ENCODE measurements at places on chromosomes 11 and 22.
A peak's percentile ranks its signal among the peaks of the same experiment; 100 is the strongest.

DNA sequence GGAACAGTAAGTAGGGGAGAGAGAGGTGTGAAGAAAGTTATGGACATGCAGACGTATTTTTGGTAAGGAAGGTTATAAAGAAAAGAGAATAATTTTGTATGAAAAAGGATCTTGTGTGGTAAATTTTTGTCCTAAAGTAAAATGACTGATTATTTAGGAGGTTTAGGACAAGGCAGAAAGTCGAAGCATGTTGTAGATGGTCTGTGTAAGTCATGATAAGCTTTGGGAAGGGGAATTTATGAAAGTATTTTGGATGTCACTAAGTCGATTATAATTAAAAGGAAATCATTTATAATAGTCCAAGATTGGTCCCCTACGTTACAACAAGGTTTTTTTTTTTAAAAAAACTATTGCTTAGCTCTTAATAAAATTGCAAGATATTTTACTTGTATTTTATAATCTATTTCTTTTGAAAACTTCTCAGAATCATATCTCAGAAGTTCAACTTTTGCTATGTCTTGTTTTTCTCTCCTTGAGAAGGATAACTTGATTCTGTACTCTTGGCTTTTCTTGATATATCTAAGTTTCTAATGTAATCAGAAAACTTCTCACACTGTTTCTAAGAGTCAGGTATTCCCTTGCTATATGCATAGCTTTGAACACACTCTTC is 10.9 kb upstream of the CABP2 start:
- DNase-seq, result no peak

GRCh38 chr11:97938789-97939188 is 1082.0 kb upstream of the CNTN5 start:
- no peak for DNase-seq

- DNase-seq, result no peak
Measured at GRCh38 chr11:92332986-92333385, 108.4 kb downstream of the FAT3 start.

DNA sequence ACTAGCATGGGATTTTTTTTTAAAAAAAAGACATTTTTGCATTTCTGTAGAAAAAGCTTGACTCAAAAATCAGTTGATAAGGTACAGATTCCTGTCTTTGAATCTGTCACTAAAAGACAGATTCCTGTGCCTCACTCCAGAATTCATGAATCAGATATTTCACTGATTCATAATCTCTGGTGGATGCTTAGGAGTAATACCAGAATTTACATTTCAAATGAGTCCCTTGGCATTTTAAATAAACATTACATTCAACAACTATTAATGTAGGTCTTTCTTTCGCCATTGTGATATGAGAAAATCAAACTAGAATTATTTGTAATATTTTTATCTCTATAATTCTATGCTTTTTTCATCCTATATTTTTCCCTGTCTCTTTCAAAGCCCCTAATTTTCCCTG is 128.3 kb downstream of the APIP start:
- DNase-seq, result no peak

- no peak for DNase-seq
Measured at GRCh38 chr11:7651700-7652099, 21.6 kb downstream of the CYB5R2 start.

GRCh38 chr11:118901494-118902335 is 18.0 kb downstream of the CXCR5 start:
- DNase-seq, result no peak

DNA sequence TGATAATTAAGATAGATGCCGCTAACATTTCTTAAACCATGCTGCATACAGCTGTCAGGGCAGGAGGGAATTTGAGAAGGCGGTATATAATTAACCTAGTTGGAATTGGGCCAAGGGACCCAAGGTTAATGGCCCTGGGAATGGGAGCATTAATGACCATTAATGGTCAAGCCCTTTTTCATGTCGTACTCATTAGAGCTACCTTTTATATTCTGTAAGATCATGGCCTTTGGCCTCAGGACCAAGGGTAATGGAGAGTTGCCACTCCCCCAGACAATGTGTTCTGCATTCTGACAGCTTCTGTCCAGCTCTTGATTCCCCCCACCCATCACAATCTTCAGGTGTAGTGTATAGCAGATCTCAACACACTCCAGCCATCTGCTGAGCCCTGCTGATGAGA is 111.6 kb downstream of the NTM start:
- DNase-seq, result no peak

GRCh38 chr11:95322539-95322938 is 91.5 kb upstream of the SESN3 start:
- no peak for DNase-seq

GRCh38 chr11:111230122-111230465 is 15.4 kb upstream of the POU2AF2 start:
- no peak for DNase-seq

- no peak for DNase-seq
Measured at GRCh38 chr11:70540196-70540595, 141.9 kb downstream of the CTTN start.

- DNase-seq, result no peak
Measured at GRCh38 chr11:123483466-123483865, 53.4 kb downstream of the GRAMD1B start.

- peak; percentile 48 for DNase-seq
Measured at GRCh38 chr11:13335319-13335718, 57.7 kb downstream of the BMAL1 start.

GRCh38 chr11:119684361-119685110 is 44.5 kb downstream of the NECTIN1 start:
- DNase-seq, result no peak

DNA sequence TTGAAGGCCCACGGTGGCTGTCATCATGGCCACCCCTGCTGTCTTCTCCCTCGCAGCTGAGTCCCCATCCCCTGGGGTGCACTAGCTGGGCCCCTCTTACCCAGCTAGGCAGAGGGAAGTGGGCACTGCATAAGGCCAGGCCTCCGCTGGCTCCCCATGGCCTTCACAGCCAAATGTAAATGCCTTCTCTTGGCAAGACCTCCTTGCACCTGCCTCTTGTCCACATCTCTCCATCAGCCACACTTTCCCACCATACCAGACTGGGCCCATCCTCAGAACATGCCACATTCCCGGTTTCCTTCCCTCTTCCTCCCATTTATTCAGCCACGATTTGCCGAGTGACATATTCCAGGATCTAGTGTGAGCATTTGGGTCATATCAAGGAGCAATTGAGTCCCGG is 49.7 kb downstream of the NECTIN1 start:
- DNase-seq, result no peak

DNA sequence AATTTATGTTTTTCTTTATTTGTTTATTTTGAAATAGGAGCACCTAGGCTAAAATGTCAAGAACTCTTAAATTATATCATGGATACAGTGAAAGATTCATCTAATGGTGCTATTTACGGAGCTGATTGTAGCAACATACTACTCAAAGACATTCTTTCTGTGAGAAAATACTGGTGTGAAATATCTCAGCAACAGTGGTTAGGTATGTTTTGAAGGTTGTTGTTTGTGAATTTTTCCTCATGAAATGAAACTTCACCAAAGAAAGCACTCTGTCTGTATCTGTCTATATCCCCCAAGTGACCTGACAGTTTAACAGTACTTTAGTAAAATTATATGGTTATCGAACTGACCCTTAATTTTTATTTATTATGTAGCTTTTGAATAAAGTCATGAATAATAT is 12.8 kb downstream of the ATM start:
- DNase-seq, result no peak

GRCh38 chr11:833849-834311 is 1.1 kb downstream of the CD151 start:
- DNase-seq, result no peak

DNA sequence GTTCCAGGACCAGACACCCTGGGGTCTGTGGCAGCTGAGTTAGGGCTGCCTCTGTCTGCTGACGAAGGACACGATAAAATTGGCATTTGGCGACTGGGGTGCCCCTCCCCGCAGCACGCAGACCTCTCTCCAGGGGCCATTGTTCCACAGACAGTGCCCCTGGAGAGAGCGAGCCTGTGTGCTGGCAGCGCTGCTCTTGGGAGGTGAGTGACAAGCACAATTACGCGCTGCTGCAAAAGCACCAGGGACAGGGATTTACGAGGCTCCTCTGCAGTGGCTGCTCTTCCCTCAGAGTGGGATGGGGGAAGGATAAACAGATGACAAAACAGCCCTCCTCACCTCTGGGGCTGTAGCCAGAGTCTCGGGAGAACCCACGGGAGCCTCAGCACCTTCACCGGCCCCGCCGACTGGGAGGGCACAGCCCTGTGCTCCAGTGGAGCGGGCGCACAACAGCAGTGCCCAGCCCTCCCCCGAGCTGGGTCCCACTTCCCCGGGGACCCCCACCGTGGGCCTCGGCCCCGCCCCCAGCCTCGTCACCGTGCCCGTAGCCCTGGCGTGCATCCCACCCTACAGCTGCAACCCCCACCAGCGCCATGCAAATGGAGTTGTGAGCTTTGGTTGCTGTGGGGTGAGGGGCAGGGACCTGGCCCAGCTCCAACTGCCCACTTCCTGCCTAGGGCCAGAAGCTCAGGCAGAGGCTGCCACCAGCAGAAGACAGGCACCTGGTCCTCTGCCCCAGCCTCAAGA is 19.6 kb downstream of the CHID1 start:
- DNase-seq, result no peak

DNA sequence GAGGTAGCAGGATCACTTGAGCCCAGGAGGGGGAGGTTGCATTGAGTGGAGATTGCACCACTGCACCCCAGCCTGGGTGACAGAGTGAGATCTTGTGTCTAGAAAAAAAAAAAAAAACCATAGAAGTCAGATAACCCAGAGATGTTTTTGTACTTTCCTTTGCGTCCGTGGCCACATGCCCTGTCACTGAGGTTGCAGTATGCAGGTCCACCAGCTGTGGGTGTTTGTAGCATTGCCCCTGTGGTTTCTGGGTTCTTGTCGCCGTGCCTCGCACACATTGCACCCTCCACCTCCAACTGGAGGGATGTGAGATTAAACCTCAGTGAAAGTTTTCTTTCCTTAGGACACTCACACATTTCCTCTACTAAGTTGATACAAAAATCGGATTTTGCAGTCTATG is 70.3 kb downstream of the TNRC6B start:
- DNase-seq, result peak; percentile 50

DNA sequence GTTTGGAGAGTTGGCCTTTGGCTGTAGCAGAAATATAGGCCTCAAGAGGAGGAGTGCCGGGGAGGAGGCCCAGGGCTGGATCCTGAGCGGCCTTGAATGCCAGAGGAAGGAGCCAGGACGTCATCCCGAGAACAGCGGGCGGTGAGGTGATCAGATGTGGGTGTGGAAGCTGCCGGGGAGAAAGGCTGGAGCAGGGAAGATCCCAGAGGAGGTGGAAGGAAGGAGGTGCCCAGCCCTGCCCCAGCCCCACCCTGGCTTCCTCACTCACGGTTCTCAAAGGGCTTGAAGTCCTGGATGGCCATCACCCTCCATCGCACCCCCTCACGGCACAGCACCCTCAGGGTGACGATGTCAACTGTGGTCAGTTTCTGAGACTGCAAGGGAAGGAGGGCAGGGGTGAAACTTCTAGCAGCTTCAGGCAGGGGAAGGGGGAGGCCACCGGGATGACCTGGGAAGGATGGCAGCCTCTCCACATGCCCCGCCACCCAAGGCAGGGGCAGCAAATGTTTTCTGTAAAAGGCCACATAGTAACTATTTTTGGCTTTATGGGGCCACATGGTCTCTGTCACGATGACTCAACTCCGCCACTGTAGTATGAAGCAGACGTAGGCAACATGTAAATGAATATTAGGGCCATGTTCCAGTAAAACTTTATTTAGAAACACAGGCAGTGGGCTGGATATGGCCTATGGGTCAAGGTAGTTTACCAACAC is 10.7 kb downstream of the IL2RB start:
- DNase-seq, result no peak
